ENCODE measurements at places on chromosomes 13 and 19.

DNA sequence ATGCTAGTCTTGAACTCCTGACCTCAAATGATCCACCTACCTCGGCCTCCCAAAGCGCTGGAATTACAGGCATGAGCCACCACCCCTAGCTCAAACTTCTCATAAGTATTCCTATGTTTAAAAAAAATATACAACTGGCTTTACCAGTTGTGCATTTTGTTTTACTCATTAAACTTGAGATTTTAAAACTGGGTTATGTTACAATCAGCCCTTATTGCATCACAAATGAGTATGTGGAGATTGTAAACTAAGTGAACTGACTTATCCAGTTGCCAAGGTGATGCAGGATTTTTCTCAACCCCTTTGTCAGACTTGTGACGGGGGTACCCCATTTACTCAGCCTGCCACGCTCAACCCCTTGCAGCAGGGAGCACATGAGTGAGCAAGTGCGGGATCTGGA lies 14.4 kb upstream of the GTF2F2 start:
- DNase-seq: no peak

DNA sequence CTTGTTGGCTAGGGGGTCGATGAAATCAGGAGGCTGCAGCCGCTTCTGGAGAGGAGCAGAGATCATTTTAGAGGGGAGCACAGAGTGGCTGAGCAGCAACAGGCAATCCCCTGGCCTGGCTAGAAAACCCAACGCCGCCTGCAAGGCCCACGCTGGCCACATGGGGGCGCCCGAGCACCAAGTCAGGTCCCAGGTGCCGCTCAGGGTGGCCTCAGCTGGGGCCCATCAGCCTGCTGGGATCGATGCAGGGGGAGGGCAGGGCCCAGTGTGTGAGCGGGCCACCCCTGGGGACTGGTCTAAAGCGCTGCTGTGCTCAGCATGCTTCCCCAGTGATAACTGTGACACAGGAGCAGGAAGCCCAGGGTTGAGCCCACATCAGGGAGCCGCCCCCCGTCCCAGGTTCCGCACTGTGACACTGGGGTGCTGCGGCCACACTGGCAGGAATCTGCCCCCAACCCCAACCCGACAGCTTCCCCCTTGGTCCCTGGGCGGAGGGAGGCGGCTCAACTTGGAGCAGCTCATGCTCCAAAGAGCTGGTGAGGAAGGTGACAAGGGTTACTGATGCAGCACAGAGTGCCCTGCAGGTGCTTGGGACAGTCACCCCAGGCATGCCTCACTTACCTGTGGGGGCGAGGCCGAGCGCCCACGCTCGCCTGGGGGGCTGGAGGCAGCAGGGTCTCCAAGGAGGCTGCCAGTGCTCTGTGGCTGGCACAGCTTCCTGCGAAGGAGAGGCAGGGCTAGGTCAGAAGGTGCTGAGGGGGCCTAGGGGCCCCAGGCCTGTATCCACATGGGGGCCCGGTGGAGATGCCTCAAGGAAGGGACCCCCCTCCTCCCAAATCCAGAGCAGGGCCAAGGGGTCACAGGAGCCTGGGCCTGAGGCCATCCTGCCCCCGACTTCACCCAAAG lies 13.3 kb upstream of the ISYNA1 start:
- DNase-seq: peak; percentile 81

DNA sequence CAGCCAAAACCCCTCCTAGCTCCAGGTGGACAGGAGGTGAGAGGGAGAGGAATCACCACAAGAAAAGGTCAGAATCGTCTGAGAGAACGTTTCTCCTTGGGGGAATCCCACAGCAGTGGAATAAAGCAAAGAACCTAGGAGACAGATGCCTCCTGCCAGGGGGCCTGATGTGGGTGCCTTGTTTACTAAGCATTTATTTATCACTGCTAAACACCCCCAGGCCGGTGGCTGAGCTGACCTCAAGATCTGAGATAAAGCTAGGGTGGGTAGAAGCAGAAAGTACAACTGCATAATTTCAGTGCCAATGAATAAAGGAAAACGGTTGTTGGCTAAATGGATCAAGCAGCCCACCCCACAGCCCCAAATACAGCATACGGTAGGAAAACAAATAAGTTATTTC lies 33.9 kb upstream of the ATP11A start:
- DNase-seq: no peak

DNA sequence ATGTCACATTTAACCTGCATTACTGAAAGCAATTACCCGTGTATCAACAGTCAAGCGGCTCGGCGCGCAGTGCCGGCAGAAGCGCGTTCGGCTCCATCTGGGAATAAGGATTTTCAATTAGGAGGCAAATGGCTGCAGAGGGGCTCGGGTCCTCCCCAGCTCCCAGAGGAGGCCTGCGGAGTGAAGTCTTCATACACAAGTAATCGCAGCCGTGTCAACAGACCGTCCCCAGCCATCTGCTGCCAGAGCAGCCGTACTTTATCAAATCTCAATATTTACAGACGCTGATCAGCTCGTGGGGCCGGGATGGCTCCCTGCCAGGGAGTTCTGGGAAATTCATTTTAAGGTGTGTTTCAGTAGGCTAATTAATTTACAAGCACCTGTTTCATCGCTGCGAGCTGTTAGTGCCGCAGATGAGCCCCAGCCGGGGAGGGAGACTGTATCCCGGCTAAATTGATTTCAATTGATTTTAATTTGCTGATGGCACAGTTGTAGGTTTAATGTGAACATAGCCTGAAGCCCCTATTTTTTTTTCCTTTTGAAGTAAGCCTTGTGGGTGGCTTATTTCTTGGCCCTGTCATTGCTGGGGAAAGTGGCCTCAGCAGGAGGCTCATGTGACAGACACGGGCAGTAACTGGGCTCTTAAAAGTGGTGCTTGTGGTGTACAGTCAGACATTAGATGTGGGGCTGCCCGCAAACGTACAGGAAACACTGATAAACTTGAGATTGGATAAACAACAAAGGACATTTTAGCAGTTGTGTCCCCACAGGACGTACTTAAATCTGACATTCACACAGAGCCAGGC lies 252.7 kb downstream of the TEX29 start:
- no peak for DNase-seq

DNA sequence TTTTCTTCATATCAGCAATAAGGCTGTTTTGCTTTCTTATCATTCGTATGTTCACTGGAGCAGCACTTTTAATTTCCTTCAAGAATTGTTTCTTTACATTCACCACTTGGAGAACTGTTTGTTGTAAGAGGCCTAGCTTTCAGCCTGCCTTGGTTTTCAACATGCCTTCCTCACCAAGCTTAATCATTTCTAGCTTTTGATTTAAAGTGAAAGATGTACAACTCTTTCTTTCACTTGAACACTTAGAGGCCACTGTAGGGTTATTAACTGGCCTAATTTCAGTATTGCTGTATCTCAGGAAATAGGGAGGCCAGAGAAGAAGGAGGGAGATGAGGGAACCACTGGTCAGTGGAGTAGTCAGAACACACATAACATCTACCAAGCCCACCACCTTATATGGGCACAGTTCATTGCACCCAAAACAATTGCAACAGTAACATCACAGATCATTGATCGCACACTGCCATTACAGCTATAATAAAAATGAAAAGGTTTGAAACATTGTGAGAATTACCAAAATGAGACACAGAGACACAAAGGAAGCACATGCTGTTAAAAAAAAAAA lies 181.4 kb upstream of the TUBA3C start:
- no peak for DNase-seq

- no peak for DNase-seq
Observed at GRCh38 chr13:26382366-26382765, 128.4 kb downstream of the CDK8 start.

DNA sequence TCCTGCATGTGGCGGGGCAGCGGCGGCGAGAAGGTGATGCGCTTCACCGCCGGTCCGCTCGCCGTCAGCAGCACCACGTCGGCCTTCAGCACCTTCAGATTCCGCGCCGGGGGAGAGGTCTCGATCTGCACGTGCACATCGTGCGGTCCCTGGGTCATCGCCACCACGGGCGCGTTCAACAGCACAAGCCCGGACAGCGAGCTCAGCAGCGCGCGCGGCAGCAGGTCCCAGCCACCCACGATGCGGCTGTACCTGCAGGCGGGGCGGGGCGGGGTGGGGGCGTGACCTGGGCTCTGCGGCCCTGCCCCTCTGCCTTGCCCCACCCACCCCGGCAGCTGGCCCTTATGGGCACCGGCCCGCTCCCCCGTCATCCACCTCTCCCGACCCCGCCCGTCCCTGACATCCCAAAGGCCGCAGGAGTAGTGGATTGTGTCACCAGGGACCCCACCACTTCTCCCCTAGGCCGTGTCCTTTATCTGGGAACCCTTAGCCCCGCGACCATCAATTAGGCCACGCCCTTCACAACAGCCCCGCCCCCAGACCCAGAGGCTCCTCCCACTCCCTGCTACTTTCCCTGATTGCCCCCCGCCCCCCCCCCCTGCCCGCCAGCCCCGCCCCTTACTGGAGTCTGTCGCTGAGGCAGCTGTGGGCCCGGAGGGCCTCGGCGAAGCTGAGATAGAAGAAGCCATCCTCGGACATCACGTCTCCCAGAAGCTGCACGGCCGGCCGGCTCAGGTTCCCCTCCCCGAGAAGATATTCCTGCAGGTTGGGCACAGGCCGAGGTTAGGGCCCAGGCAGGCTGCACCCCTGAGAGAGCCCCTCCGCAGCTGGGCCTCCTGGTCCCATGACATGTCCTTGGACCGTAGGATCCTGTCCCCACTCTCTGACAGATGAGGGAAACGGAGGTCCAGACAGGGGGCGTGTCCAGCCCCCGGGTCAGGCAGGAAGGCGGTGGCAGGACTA lies 6.1 kb downstream of the IL4I1 start:
- peak; percentile 54 for DNase-seq
